ENCODE measurements at places on chromosomes 2 and 18.

- peak; percentile 93 for DNase-seq
Measured at GRCh38 chr2:62195421-62196277, at the start of gene B3GNT2. TSS of gene B3GNT2 (plus strand) at chr2:62196115. CDS start at chr2:62222221, 26,106 bp downstream.

- no peak for DNase-seq
Measured at GRCh38 chr2:190266314-190266713, 53.3 kb downstream of the HIBCH start.

DNA sequence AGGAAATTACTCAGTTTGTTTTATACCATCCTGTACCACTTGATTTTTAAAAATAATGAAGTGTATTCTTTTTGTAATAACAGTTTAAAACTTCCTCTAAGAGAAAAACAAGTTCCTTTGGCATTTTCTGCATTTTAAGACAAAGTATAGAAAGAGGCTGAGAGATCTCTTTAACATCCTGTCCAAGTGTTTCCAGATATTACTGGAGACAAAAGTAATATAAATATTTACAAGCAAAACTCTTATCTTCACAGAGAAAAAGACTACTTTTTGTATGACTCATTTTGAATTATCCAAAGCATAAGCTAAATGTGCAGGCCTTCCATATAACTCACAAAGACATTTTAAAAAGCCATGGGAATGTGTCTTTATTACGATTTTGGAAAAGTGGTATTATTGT, 221.1 kb downstream of the RDH14 start:
- no peak for DNase-seq

DNA sequence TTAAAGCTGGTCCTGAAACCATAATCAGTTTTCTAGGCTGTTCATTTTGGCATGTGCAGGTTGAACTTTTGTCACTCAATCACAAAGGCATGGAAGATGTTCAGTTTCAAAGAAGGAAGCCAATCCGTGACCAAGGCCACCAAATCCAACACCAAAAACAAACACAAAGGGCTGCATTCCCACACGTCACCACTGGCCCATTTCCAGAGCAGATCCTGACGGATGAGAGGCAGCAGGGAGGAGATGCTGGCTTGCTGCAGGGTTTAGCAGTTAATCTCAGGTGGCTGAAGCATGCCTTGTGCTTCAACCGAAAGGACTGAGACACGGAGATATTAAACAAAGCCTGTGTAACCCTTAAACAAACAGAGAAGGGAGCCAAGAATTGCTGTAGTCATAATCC, 191.9 kb upstream of the CTAGE1 start:
- no peak for DNase-seq

GRCh38 chr2:230266638-230267037, 41.1 kb downstream of the SP140 start:
- DNase-seq, result no peak

- DNase-seq, result no peak
Measured at GRCh38 chr2:8729939-8730338, 48.1 kb downstream of the ID2 start.

- no peak for DNase-seq
Measured at GRCh38 chr2:210528716-210529115, 27.7 kb upstream of the CPS1 start.

GRCh38 chr2:13543550-13543949, 826.8 kb downstream of the TRIB2 start:
- no peak for DNase-seq

DNA sequence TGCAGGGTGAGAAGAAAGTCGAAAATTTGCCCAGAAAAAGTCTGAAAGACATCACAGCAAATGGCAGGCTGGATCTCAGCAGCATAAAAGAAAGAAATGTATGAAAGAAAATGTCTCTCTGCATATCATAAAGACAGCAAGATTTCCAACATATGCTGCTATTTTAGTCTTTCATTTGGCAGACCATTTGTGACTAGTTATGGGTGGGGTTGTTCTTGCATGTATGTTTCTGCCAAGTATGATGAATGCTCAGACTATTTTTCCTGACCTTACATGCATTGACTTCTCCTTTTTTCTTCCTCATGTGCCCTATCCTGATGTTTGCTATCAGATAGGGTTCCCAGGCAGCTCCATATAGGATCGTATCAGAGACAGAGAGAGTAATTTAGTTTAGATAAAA, 58.5 kb upstream of the PARD3B start:
- DNase-seq, result no peak

GRCh38 chr2:177051278-177051677, 161.3 kb upstream of the HNRNPA3 start:
- DNase-seq, result no peak

GRCh38 chr2:156538083-156538504, 101.9 kb downstream of the GPD2 start:
- DNase-seq, result no peak

DNA sequence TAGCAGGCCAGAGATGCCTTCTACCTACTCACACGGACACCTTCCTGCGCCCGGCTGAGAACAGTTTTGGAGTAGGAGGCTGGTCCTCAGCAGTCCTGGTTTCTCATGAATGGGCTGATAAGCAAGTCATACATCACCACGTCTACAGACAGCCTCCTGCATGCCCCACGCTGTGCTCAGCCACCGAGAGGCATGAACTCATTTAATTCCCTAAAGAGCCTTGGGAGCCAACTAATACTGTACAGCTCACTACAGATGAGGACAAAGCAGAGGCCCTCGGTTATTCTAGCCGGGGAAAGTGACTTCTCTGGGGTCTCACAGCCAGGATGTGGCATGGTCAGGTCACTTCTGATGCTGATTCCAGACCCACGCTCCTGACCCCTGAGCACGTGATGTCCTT, 105.6 kb downstream of the TSHZ1 start:
- no peak for DNase-seq

DNA sequence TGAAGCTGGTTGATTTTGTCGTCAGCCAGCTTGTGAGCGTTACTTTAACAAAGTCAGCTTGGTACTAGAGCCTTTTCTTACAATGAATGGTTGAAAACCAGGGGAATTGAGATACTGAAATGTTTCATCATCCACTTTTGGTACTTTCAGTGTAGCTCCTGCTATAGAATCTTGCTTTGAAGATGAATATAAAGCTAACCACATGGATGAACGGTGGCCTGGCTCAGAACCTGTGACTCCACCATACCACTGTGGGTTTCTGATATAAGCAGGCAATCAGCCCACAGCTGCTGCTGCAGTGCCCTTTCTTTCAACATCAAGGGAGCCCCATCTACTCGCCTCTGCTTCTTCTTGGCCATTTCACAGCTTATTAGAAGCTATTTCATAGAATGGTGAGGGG, 53.2 kb upstream of the GPR45 start:
- no peak for DNase-seq

- no peak for DNase-seq
Measured at GRCh38 chr18:73973972-73974371, 173.7 kb downstream of the FBXO15 start.

DNA sequence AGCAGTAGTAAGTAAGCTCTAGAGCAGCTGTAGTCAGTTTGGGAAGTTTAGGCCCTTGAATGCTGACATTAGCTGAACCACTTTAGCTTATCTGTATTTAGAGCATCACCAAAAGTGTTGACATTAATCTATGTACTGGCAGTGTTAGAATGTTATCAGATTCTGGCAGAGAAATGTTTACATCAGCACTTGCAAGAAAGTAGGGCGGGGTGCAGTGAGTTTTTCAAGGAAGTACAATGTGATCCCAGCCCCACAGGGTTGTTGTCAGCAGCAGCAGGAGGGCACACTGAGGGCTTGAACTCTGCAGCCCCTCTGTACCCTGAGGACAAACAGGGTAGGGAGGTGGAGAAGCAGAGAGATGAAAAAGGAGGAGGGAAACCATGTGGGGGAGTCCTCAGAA, 35.5 kb upstream of the RMP24 start:
- DNase-seq, result no peak

DNA sequence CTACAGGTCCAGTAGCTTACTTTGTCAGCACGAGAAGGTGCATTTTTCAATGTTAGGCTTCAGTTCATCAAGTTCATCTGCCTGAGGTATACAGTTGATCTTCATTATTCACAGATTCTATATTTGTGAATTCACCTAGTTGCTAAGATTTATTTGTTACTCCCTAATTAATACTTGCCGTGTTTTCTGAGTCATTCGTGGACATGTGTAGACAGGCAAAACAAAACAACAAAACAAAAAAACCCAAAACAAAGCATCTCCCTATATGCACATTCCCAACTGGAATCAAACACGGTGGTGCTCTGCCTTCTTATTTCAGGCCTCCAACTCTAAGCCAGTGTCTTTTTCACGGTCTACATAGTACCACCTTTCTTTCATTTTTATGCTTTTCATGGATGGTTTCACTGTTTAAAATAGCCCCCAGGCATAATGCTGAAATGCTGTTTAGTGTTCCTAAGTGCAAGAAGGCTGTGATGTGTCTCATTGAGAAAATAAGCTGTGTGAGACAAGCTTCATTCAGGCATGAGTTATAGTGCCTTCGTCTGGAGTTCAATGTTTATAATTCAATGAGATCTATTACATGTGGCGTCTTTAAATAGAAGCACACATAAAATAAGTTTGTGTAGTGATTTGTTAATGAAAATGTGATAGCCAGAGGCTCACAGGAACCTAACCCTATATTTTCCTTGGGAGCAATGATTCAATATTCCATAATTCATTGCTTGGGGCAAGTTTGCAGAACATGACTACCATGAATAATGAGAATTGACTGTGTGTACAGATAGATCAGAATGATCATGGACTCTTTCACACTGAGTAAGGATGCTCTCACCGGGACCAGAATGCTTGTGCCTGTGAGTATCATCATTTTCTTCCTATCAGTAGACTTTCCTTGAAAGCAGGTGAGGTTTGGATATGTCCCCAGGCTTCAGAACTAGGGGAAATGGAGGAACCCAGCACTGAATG, 24.6 kb downstream of the ITGB6 start:
- no peak for DNase-seq

- no peak for DNase-seq
Measured at GRCh38 chr2:108266218-108266617, 22.5 kb upstream of the SULT1C2 start.

DNA sequence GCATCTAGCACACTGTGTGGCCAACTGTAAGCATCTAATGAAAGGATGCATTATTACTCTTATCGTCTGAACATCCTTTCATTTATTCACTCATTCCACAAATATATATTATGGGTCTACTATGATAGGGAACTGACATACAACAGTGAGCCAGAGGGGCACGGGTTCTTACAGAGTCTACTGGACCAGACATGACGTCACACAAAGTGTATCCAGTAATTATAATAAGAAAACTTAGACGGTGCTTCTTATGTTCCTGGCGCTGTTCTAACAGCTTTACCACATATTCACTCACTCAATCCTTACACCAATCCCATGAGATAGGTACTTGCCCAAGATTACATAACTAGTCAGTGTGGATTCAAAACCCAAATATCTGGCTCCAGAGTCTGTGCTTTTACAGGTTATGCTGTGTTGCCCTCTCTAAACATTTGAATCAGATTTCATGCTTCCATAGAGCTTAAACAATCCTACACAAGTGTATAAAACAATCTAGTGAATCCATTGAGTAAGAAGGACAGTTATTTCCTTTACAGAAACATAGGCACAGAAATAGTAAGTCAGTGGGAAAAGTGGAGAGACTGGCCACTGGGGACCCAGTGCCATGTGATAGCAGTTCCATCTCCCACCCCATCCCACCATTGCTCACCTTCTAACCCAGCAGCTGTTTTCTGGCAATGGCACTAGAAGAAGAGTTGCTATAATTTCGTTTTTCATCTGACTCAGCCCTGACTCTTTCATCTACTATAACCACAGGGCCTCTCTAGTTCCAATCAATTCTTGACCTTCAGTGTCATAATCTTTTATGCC, 24.2 kb upstream of the ARL5A start:
- no peak for DNase-seq

GRCh38 chr2:59706729-59707128, 846.7 kb downstream of the BCL11A start:
- DNase-seq, result no peak

DNA sequence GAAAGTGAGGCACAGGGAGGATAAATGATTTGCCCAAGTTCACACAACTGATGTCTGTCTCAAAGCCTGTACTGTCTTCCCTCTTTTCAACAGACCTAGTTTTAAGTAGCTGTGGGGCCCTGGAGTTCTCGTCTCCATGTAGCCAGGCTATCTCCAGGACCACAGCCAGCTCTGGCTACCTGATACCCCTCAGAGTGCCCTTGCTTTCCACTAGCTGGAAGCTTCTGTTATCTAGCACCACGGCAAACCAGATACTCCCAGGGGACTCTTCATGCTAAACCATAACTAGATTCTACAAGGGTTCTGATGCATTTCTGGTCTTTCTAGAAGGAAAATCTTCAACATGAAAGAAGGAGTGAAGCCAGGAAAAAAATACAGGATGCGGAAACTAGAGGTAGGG, 137.3 kb downstream of the GALNT14 start:
- no peak for DNase-seq

- DNase-seq, result no peak
Measured at GRCh38 chr2:177636672-177637071, 244.1 kb downstream of the AGPS start.

- DNase-seq, result no peak
Measured at GRCh38 chr2:235803028-235803427, 309.2 kb downstream of the AGAP1 start.

Data from CMK (cell line).